Iris pigment epithelial cell (primary cell): ENCODE measurements at places on chromosomes 4 and X.
A peak's percentile ranks its signal among the peaks of the same experiment; 100 is the strongest.

DNA sequence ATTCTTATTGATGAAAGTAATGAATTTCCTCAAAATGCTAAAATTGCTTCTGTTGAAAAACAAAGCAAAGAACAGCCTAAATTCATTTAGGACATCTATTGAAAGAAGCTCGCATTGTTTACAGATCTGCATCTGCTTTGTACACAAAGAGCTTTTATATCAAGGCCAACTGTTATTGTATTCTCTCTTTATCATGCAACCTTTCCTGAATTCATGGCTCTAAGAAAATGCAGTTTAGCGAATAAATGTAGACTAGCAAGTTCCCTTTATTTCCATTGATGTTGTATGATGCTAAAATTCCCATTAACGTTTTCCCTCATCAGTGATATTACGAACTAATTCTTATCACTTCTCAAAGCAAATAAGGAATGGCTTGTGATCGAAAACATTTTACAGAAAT lies 446.3 kb downstream of the MID1IP1 start:
- DNase-seq = no peak

DNA sequence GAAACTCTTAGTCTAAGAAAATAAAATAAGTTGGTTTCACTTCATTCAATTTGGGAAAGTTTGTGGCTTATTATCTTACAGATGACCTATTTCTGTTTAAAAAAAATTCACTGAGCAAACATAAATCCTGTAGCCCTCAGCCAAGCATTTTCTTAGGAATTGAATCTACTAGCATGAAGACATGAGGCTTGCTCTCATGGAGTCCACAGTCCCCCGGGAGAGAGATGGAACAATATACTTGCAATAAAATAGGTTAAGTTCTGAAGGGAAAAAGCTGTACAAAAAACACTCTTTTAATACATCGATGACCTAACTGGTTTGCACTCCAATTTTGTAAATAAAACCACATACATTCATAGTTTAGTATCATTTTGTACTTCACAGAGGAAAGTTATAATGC lies 642.6 kb upstream of the FAM241A start:
- no peak for DNase-seq

- no peak for DNase-seq
Measured at GRCh38 chr4:26162101-26162500, 158.7 kb upstream of the RBPJ start.

DNA sequence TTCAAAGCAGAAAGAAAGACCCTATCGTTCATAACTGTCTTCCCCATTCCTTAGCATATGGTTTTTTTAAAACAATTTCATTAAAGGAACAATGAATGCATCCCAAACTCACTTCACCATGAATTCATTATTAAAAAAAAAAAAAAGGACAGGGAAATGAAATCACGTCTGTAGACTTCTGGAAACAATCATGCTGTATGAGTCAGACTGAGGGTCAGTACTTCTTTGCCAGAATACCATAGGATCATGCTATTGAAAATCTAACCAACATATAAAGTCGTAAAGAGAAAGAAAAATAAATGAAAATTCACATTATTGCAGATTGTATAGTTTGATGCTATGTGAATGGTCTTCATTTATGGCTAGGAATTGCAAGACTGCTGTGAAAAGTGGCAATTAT lies 144.4 kb downstream of the PCDH18 start:
- DNase-seq = peak; percentile 77

DNA sequence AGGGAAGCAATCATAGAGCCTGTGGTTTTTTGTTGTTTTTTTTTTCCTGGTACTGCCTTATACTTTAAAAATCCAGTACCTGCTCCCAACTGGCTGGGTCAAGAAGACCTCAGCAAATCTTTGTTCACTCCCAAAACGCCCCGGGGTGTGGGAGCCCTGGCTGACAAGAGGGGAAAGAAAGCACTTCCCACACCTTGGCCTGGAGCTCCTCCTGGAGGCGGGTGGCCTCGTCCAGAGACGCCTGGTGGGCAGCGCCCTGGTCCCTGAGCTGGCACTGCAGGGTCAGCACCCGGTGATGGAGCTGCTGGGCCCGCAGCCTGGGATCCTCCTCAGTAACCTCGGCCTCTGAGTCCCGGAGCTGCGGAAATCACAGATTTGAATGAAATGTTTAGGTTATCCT lies 38.2 kb downstream of the C4orf50 start:
- peak; percentile 5 for DNase-seq

DNA sequence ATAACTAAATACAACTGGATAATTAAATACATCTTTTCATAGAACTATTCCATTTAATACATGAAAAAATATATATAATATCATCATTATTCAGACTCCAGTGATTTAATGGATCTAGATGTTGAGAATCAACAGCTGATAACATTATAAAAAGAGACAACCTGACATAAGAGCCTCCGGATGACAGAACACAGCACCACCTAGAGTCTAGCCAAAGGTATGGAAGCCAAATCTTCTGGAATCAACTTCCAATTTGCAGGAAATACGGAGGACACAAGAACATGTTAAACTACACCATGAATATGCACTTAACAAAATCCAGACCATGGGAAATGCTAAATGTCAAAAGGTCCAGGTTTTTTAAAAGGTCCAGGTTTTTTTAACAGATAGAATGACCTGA lies 55.0 kb downstream of the LRBA start:
- peak; percentile 60 for DNase-seq

DNA sequence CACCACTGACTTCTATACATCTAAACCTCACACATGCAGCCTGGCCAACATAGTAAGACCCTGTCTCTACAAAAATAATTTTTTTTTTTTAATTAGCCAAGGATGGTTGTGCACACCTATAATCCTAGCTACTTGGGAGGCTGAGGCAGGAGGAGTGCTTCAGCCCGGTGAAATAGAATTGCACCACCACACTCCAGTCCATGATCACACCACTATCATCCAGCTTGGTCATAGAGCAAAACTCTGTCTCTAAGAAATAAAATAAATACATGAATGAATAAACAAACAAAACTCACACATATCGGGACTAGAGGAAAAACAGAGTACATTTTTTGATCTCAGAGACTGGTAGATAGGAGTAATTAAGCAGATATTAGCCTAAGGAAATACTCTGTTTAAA lies 66.6 kb upstream of the PDE5A start:
- DNase-seq = no peak

- no peak for DNase-seq
Measured at GRCh38 chr4:121721700-121722099, 24.9 kb upstream of the ANXA5 start.

- DNase-seq = no peak
Measured at GRCh38 chr4:113349430-113349829, 300.0 kb downstream of the ANK2 start.

GRCh38 chr4:76897536-76898384 lies at the start of gene SOWAHB:
Gene SOWAHB, minus strand, starts transcription at chr4:76898144. Its CDS starts 295 bp downstream, at chr4:76897849.
- no peak for DNase-seq

DNA sequence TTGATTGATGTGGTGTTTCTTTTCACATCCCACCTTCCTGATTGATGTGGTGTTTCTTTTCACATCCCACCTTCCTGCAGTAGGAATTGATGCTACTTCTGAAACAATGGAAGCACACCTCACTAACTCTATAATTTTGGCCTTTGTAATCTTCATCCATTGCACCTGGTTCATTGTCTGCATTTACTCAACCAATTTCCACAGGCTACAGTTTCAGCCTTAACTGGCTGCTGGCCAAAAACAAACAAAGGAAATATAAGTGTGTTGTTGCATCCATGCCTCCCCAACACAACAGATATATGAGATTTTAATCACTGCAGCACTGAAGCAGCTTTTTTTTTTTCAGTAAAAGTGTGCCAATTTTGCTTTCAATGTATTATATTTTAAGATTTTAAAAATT lies 867.6 kb upstream of the PCDH7 start:
- no peak for DNase-seq

GRCh38 chr4:174317531-174317930 lies 33.8 kb downstream of the CEP44 start:
- DNase-seq = peak; percentile 26

- DNase-seq = no peak
Measured at GRCh38 chr4:138992676-138993075, 22.9 kb upstream of the NOCT start.

DNA sequence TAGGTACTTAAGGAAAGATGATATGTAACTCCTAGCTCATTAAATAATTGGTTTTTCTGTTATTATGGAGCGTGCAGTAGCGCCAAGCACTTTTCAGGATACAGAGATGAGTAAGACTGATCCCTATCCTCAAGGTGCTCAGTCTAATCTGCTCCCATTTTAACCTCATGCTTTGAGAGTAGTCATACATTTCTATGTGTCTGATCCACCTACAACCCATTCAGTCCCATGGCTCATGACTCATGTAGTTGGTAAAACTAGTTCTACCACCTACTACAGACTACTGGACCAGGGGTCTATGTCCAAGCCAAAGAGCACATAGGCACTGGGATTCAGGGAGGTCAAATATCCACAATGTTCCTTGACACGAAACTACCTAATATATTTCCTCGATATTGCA lies 60.8 kb downstream of the TMEM154 start:
- no peak for DNase-seq

- DNase-seq = no peak
Measured at GRCh38 chrX:66163849-66164411, at the start of gene HEPH. Gene HEPH, plus strand, starts transcription at chrX:66164247. Its CDS starts 6,324 bp downstream, at chrX:66170571.

- peak; percentile 65 for DNase-seq
Measured at GRCh38 chr4:159504684-159505083, 401.8 kb downstream of the RAPGEF2 start.

DNA sequence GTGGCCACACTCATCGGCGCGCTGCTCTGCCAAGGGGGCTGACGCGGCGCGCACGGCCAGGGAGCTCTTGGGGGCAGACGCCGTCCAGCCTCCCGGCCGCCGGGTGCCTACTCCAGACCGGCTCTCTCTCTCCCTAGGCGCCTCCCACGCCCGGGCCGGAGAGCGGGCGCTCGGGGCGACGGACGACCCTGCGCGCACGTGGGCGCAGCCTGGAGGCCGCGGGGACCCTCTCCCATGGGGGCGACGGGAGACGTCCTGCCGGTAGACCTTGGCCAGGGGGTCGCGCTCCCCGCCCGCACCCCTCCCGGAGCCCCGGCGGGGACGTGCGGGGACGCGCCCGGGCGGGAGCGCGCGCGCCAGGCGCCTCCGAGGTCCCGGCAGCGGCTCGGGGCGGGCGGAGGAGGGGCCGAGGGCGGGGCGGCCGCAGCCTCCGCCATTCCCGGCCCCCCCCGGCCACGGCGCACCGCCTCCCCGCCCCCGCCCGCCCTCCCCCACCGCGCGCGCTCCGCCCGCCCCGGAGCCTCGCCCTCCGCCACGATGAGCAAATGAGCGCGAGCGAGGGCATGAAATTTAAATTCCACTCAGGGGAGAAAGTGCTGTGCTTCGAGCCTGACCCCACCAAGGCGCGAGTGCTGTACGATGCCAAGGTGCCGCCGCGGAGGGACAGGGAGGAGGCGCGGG lies at the start of gene MSL3:
MSL3 (plus strand) TSS at position 519 of the 681 bp plus-strand sequence; CDS start at position 546, 27 bp downstream.
- peak; percentile 60 for DNase-seq

- no peak for DNase-seq
Measured at GRCh38 chr4:89301902-89302301, 5.7 kb downstream of the GPRIN3 start.

DNA sequence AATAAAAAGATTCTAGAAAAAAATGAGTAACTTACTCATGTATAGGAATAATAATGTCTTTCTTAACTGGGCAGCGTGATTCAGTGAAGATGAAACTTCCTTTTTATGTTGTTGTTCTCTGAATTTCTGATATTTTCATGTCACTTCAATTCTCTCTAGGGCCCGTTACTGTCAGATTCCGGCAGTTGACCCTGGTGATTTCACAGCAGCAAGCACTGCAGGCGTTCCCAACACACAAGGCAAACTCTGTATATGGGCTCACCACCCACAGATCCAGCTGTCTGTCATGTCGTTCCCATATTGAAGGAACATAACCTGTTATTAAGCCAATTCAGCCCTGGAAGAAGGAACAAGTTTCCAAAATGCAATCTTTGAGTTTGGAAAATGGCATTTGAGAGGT lies 288.3 kb upstream of the GALNTL6 start:
- DNase-seq = no peak

- DNase-seq = no peak
Measured at GRCh38 chr4:24000470-24000831, 110.6 kb upstream of the PPARGC1A start.

DNA sequence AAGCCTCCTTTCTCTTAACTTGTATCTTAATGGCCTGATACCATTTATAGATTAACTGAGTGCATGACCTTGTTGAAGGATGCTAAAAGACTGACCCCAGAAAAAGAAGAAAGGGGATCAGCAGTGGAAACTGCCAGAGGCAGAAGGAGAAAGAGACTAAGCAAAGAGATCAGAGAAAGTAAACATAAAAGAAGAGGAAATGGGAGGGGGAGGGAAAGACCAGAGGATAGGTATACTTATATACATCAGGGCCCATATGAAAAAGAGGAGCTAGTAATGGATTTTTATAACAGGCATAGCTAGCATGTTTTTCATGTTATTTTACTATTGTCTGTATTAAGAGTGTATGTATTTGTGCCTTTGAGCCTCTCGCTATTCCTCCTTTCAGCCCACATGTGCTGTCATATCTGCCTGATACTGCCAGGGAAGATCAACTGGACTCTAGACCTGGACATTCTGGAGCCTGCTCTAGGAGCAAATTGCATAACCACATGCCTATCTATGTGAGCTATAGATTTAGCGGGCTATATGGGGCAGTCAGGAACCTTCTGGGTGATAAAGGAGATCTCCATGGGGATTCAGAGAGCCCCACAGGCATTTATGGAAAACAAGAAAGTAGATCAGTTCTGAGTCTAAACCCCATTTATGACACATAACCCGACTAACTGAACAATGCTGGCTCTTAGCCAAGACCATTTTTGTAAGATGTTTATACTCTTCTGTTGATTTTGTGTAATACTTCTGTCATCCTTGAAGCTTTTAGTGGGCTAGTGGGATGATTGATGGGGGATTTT lies 13.4 kb upstream of the SNX12 start:
- DNase-seq = peak; percentile 64

DNA sequence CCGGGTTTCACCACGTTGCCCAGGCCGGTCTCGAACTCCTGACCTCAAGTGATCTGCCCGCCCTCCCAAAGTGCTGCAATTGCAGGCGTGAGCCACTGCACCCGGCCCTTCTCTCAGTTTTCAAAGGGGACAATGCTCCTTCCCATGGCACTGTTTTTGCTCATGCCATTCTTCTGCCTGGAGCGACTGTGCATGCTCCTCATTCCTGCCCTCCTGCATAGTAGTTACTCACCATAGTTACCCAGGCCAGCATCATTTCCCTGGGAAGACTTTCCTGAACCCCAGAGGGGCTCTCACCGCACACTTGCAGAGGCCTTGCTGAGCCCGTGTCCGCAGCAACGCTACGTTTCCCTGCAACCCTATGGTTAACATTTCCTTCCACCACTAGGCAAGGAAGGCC lies 3.3 kb upstream of the CXCL9 start:
- DNase-seq = no peak

DNA sequence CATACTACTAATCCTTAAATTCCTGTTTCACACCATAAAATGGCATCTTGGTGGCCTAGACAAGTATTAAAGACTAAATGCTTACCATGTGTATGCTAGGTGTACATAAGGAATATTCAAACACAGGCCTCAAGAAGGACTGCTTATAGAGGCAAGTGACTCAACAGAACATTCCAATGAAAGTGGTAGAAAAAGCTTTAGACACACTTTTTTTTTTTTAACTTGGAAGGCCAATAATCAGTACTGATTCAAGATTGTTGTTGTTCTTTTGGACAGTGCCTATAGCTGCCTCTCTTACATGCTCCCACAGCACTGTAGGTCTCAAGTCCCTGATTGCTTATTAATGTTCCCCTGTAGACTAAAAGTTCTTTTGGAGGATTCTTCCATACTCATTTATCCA lies 77.6 kb downstream of the FBXL5 start:
- peak; percentile 73 for DNase-seq
